Stimulated activated CD4-positive, alpha-beta T cell treated with anti-CD3 and anti-CD28 coated beads, Interleukin-2, amount 100 ng/mL, for 48 hours (primary cell): ENCODE measurements at places on chromosomes 5 and 9.

DNA sequence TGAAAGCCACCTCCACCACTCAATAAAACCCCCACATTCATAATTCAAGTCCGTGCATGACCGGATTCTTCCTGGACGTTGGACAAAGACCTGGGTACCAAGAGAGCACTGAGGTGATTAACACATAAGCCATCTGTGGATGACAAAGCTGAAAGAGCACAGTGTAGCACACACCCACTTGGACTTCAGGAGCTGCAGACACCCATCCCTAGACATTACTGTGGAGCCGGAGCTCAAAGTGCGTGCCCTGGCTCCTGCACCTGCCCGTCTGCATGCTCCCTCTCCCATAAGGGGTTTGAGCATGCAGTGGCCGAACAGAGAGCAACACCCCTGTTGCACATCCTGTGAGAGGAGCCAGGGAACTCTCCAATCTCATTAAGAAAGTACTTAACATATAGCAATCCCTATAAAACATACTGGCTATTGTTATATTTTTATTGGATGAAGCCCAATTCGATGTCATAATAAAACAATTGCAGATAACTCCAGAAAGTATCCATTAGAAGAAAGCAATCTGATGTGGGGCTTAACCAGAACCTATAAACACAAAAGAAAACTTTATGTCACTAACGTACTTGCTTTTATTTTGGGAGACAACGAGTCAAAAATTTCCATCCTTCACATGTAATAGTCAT lies 1174.2 kb upstream of the C9orf72 start:
- DNase-seq = no peak

GRCh38 chr5:181059297-181060230 lies 19.5 kb downstream of the BTNL9 start:
- DNase-seq = no peak

- DNase-seq = no peak
Observed at GRCh38 chr5:14588145-14588544, 6.6 kb downstream of the OTULINL start.

- no peak for DNase-seq
Observed at GRCh38 chr5:138258704-138259292, 15.6 kb downstream of the GFRA3 start.

GRCh38 chr5:159058716-159059636 lies 40.7 kb downstream of the EBF1 start:
- DNase-seq = no peak

- no peak for DNase-seq
Observed at GRCh38 chr9:137575364-137575715, 3.4 kb downstream of the DPH7 start.

DNA sequence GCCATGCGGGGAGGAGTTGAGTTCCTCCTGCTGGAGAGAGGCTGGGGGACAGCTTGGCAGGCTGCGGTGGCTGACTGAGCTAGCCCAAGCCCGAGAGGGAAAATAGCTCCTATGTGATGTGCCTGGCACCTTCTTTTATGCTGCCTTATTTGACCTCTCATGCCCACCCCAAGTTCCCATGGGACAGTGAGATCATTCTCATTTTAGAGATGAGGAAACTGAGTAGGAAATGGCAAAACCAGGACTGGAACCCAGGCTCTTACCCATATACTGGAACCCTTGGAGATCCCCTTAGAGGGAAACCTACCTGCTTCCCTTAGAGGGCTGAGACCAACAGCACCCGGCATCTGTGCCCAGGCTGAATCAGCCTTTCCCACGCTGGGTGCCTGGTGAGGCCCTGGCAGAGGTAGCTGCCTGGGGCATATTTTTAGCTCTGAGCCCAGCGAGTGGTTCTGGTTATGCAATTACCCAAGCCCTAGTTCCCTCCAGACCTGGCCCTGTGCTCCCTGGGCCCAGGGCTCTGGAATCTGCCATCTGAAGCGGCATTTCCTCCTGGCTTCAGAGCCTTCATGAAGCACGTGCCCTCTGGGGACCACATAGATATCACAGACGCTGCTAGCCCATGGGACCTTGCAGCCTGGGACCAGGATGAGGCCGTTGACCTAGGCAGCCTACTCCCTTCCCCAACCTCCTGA lies 23.6 kb downstream of the COL27A1 start:
- no peak for DNase-seq

DNA sequence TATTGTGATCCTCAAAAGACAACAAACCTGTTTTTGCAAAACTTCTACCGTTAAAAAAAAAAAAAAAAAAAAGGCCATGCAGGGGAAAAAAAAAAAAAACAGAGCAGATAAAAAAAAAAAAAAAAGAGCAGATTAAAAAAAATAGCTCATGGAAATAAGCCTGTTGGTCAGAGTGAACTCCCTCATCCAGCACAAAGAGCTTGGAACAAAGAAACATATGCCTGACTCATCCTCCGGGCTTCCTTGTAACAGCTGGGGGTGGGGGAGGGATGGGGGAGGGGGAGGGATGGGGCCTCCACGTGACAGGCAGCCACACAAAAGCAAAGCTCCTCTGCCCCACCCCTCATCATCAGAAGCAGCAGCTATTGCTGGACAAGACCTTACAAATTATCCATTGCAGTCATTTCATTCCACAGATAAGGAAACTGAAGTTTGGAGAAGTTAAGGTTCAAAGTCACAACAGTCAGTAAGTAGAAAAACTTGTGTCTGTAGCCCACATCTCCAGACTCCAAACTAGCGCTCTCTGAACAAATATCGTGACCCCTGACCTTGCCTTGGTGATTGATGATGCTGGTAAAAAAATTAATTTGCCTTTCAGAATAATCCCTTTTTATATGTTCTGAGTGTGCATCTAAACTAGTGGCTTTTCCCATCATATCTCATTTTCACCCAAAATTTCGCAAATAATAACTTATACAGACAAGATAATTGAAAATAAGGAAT lies 38.9 kb downstream of the SLC35D2 start:
- DNase-seq = no peak

- DNase-seq = no peak
Observed at GRCh38 chr5:68227532-68228160, 12.1 kb downstream of the PIK3R1 start.

DNA sequence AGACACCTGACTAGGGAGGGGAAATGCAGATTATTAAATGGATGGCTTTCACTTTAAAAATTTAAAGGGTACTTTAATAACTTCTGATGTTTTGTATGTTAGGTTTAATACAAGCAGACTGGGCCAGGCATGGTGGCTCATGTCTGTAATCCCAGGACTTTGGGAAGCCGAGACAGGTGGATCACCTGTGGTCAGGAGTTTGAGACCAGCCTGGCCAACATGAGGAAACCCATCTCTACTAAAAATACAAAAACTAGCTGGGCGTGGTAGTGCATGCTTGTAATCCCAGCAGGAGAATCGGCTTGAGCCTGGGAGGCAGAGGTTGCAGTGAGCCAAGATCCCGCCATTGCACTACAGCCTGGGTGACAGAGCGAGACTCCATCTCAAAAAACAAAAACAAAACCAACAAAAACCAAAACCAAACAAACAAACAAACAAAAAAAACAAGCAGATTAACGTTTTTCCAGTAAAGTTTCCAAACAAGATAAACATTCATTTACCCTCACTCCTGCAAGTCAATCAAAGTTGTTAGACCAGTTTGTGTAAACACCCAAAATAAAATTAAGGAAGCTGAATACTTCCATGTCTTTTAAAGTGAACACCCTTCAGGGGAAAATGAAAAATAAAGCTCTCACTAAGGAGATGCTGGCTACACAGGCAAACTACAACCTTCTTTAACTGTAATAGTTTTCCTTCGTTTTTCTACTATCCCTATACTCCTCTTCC lies 14.1 kb downstream of the ETF1 start:
- DNase-seq = no peak

GRCh38 chr5:95555553-95555952 lies 652 bp downstream of the ARSK start:
- DNase-seq = no peak

DNA sequence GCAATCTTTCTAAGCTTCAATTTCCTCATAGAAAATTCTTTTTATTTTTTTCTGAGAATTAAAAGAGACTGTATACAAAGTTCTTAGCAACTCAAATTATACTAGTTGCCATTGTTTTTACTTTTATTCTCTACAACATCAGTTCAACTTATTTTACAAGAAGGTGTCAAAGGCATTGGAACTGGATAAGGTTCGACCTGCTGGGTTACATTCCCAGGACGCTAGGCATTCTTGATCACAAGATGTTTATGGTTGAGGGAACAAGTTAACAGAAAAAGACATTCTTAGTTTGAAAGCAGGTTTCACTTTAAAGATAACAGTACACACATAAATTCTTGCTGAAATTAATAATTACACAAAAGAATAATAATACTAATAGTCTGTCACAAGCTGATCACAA lies 163.5 kb upstream of the SNX2 start:
- DNase-seq = no peak

GRCh38 chr9:112065806-112066606 lies 109.1 kb downstream of the SUSD1 start:
- DNase-seq = no peak

GRCh38 chr9:75601280-75601679 lies 289.2 kb upstream of the PCSK5 start:
- DNase-seq = no peak

GRCh38 chr9:113187929-113188595 lies 33.0 kb downstream of the FKBP15 start:
- DNase-seq = no peak

GRCh38 chr5:36007366-36007765 lies 16.2 kb upstream of the UGT3A1 start:
- no peak for DNase-seq

DNA sequence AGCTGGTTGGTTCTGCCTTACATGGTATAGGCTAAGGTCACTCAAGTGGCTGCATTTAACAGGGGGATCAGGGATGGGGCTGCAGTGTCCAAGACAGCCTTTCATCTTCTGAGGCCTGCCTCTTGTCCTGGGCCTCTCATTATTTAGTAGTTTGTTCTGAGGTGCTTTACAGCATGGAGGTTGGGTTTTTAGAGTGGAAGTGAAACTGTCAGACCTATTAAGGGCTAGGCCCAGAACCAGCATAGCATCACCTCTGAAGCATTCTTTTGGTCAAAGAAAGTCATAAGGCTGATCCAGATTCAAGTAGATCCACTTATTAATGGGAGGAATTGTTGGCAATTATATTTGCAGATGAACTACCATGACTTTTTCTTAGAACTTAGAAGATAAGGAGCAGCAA lies 146.0 kb upstream of the NMUR2 start:
- no peak for DNase-seq

GRCh38 chr5:133863857-133864585 lies 104.4 kb downstream of the C5orf15 start:
- DNase-seq = no peak

- DNase-seq = no peak
Observed at GRCh38 chr5:151106043-151106442, 25.2 kb upstream of the TNIP1 start.

DNA sequence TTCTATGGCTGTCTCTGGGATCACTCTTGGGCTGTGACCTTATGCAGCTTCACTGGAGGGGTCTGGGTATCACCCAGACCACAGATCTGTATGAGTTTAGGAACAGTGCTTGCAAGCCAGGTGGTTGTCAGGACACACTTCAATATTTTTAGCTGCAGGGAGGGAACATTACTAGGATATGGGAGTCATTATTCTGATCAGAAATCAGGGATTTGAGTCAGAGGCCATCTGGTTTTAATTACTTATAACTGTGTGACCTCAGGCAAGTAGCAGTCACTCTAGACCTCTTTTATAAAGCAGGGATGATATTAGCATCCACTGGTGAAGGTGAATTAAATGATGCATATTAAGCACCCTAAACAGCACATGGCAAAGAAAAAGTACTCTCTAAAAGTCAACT lies 60.1 kb upstream of the NMUR2 start:
- DNase-seq = no peak

- DNase-seq = no peak
Observed at GRCh38 chr9:114288193-114289091, 34.5 kb upstream of the ORM1 start.

DNA sequence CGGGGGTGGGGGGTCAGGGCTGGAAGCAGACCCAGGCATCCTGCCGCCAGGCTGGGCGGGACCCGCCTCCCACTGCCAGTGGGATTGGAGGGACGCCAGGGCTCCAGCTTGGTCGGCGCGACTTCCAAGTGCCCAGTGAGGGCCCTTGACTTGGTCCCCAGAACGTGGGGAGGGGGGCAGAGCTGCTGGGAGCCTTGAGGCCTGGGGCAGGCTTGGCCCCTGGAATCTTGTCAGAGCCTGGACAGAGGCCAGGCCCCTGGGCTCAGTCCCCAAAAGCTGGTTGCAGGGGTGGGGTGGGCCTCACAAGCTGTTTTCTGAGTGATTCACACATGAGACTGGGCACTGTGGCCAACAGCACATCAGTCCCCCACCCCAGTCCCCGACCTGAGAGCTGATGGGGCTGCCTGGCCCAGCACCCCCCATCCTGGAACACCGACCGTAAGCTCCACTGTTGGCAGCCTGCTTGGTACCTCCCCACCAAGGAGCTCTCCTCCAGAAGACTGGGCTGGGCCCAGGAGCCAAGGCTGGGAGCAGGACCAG lies 526 bp downstream of the CLIC3 start:
- DNase-seq = no peak

DNA sequence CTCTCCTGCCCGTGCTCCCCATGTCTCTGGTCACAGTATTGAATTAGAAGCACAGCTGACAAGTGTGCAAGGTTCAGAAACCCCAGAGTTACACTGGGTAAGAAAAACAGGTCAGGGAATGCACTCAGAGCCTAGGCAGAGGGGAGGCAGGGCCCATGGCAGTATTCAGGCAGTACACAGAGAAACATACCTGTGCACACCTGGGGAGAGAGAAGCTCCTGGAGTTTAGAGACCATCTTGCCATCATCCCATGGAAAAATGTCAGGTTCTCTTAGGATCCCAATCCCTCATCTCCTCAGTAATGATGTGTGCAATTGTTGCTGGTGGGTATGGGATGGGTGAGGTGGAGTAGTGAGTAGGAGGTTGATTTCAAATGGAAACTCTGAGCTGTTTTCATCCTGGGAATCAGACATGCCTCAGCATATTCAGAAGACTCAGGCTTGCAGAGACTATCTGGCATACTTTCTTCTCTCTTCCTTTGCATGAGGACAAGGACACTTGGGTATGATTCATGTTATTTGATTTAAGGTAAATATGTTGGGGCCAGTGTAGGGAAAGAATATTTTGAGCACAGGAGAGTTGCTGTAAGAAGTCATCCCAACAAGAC lies 228.5 kb downstream of the ESM1 start:
- DNase-seq = no peak

DNA sequence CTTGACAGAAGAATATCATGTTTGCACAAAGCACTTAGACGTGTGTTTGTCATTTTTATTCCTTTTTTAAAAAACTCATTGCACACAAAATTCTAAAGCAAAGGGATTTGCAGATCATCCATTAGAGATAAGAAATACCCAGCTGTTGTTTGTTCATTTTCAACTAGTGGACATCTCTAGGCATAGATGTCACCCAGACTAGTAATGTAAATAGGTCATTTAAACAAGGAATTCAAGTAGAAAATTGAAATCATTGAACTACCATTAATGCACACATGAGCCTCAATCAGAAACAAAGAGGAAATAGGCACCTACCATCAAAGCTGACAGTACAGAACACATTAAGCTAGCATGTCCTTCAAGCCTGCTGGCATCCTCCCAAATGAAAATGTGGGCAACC lies 107.3 kb downstream of the OR2K2 start:
- DNase-seq = no peak

- no peak for DNase-seq
Observed at GRCh38 chr5:32201122-32201753, 27.1 kb upstream of the GOLPH3 start.

GRCh38 chr5:144142139-144142823 lies 28.2 kb downstream of the YIPF5 start:
- no peak for DNase-seq

GRCh38 chr9:88737876-88738275 lies 202.9 kb downstream of the NXNL2 start:
- DNase-seq = no peak

GRCh38 chr9:109277451-109277850 lies 43.4 kb downstream of the EPB41L4B start:
- DNase-seq = no peak

GRCh38 chr9:124797343-124798103 lies 20.6 kb downstream of the OLFML2A start:
- no peak for DNase-seq
